ENCODE measurements at places on chromosomes 5 and 9.

DNA sequence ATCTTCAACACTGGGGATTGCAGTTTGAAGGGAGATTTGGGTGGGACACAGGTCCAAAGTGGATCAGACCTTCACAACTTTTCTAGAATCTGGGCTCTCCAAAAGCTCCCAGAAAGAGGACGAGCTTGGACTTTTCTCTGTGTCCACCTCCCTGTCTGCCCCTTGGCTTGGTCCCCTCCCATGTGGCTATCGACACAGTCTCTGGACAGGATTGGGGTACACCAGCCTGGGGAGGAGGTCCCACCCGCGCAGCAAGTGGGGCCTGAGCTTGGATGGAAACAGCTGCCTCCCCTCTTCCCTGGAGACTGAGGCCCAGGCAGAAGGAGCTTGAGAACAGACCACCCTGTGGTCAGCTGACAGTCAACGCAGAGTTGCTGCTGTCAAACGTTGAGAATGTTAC, 84.6 kb upstream of the FCN1 start:
- DNase-seq, result no peak

GRCh38 chr9:32579706-32580331, 6.9 kb upstream of the NDUFB6 start:
- DNase-seq, result peak; percentile 88

DNA sequence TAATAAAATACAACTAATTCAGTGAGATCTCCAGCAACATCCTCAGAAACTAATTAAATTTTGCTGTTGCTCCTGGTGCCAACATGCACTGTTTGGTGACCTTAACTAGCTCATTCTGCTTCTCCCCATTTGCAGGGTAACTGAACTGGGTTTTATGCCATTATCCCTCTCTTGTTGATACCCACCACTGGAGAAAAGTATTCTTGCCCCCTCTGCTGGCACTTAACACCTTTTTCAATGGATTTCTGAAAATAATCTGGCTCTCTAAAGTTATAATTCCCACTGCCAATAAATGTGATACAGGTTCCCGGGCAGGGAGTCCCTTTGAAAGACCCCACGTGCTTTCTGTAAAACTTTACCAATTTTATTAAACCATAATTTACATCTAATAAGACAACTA, 394.3 kb downstream of the OSTF1 start:
- no peak for DNase-seq

GRCh38 chr9:88953381-88954029, 37.8 kb upstream of the S1PR3 start:
- peak; percentile 81 for DNase-seq

- no peak for DNase-seq
Observed at GRCh38 chr5:110402562-110402961, 323.9 kb downstream of the TMEM232 start.

- DNase-seq, result peak; percentile 62
Observed at GRCh38 chr9:76756268-76756640, 8.0 kb upstream of the PCA3 start.

DNA sequence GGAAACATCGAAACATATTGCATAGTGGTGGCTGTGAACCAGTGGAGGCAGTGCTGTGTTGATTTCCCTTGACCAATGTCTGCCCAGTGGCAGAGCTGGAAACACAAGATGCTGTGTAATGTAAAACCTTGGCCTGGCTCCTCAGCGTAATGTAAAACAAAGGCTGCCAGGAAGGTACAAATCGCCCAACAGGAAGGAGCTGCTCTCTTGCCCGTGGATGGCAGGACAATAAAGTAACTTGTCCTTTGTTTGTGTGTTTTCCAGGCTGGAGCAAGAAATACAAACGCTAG, 143.4 kb downstream of the PALM2AKAP2 start:
- DNase-seq, result peak; percentile 25

GRCh38 chr9:69905286-69905685, 84.7 kb downstream of the CFAP95 start:
- no peak for DNase-seq

- no peak for DNase-seq
Observed at GRCh38 chr5:137122558-137122957, 376.6 kb downstream of the SPOCK1 start.

GRCh38 chr5:61525512-61526206, 193.6 kb downstream of the ZSWIM6 start:
- DNase-seq, result peak; percentile 37

GRCh38 chr9:101119206-101119819, 90.8 kb downstream of the PLPPR1 start:
- no peak for DNase-seq

DNA sequence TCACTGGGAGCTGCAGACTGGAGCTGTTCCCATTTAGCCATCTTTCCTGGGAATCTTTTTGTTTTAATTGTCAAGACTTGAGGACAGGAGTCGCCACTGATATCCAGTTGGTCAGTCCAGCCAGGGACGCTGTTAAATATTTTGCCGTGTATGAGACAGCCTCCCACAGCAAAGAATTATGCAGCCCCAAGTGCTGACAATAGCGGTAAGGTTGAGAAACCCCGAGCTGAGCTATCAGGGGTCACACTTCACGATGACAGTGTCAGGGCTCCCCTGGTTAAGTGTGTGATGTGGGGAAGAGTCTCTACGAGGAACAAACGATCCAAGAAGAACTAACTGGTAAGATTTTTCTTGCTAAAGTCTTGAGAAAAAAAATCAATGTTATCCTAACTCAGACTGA, 372.0 kb upstream of the MPDZ start:
- DNase-seq, result no peak

GRCh38 chr5:88687373-88687911, 195.5 kb downstream of the MEF2C start:
- DNase-seq, result peak; percentile 82

GRCh38 chr5:151205411-151205810, 18.5 kb downstream of the CCDC69 start:
- no peak for DNase-seq

DNA sequence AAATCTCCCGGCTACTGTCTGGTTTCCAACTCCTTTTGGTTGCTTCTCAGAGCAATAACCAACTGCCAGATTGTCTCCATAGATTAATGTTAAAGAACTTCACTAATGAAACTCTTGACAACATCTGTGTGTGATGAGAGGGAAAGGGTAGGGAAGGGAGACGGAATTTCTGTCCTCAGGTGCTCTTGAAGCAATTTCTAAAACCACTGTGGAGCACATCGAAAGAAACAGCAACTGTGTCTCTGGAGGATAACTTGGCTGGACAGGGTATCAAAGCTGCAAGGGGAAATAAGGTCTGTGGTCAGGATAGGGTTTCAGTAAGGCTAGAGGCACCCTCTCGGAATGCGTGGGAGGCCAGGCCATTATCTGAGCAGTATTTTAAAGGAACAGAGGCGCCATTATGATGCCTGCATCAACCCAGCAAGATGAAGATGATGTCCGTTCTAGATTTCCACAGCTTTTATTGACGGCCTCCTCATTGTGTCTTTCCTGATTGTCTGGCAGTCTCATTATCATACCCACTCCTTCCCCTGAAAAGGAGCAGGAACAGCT, 76.6 kb downstream of the RORB start:
- no peak for DNase-seq

DNA sequence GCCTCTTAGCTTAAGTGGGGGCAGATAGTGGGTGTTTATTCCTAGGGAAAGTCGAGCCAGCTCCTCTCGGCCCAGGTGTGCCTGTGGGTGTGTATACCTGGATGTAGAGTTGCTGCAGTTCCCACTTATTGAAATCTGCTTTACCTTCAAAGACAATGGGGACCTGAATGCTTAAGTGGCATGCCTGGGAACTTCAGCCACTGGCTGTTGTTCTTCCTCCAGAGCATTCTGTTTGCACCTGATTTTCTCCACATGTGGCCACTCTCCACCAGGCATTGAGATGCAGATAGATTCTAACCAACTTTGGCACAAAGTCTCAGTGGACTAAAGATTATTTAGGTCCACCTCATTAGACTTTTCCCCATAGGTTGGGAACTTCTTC, 186.8 kb downstream of the ZNF462 start:
- no peak for DNase-seq

- DNase-seq, result no peak
Observed at GRCh38 chr9:114452219-114453165, 52.8 kb downstream of the WHRN start.

- peak; percentile 76 for DNase-seq
Observed at GRCh38 chr5:123807177-123807945, 295.4 kb downstream of the CSNK1G3 start.

- DNase-seq, result no peak
Observed at GRCh38 chr9:131226226-131226625, 50.1 kb downstream of the FAM78A start.

DNA sequence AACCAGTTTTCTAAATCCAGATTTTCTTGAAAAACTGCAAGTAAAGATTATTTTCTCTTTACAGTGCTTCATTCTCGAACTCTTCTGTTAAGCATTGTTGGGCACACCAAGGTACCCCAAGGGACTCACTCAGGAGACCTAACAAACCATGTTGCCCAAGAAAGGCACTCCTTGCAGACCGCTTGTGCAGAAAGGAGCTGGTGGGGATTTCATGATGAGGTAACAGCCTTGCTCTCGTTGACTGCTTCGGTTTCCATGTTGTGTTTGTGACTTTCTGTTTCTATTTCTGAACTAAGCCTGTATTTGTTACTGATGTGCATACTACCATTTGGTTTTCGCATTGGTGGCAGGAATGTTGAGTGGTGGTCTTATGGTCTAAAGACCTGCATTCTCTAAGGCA, 266.6 kb upstream of the DAP start:
- no peak for DNase-seq

- DNase-seq, result no peak
Observed at GRCh38 chr9:13358128-13358527, 78.6 kb upstream of the MPDZ start.

DNA sequence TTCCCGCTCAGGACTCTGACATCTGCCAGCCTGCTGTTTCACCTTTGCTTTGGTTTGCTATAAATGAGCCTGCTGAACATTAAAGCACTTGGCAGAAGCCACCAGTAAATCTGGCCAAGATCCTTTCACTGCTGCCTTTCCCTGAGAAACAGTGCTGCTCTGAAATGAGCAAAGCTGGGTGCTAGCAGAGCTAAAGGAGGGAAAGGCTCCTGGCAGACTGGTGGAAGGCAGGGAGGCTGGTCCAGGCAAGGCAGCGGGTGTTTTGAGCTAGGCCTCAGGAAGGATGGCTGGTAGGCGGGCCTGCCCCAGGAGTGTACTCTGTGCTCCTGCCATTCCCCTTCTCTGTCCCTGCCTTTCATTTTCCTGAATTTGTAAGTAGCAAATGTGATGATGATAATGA, 52.5 kb upstream of the PTGS1 start:
- peak; percentile 95 for DNase-seq

- DNase-seq, result no peak
Observed at GRCh38 chr5:147801461-147801860, 18.9 kb upstream of the JAKMIP2 start.

DNA sequence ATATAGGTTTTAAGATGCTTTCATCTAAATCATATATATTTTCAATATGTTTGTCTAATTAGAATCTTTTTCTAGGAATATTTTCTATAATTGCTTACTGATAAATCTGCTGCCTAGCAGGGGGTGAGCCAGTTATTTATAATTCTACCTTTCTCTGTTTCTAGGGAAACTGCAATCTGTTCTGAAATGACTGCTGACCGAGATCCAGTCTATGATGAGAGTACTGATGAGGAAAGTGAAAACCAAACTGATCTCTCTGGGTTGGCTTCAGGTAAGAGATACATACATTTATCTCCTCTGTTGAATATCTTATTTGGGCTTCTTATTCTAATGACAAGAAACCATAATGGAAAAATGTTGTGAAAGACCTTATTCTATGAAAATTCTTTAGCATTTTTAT, 127.3 kb downstream of the XRCC4 start:
- DNase-seq, result no peak

GRCh38 chr9:134318941-134319305, 7.3 kb upstream of the RXRA start:
- no peak for DNase-seq

DNA sequence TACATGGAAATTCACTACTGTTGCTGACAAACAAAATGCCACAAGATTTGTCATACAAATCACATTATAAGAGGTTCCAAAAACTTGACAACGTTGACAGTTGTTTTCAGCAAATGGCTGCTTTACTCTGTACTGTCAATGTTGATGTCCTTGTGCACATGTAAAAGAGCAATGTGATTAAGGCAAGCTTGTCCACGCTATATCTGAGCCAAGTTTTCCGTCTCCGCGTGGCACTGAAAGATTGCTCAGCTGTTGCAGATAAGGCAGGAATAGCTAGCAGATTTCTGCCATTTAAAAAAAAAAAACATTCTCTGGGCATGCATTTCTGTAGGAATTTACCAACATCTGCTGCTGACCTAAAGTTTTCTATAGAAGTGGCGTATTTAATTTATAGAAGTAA, 46.4 kb upstream of the MEF2C start:
- DNase-seq, result peak; percentile 99

DNA sequence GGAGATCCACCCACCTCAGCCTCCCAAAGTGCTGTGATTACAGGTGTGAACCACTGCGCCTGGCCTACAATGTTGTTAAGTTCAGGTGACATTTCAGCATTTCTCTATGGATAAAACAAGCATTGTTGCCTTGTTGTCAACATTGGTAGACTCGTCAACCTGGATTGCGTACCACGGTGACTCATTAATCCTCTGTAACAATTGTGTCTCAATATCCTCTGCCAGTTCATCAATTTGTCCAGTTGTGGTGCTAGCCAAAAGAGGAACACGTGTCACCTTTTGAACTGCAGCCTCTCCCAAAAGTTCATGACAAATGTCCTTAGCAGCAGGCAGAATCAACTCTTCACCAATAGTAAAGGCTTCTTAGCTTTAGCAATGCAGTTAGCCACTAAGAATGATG, 46.3 kb upstream of the LARP1 start:
- no peak for DNase-seq

GRCh38 chr5:133397990-133398645, 214.2 kb downstream of the FSTL4 start:
- DNase-seq, result no peak

DNA sequence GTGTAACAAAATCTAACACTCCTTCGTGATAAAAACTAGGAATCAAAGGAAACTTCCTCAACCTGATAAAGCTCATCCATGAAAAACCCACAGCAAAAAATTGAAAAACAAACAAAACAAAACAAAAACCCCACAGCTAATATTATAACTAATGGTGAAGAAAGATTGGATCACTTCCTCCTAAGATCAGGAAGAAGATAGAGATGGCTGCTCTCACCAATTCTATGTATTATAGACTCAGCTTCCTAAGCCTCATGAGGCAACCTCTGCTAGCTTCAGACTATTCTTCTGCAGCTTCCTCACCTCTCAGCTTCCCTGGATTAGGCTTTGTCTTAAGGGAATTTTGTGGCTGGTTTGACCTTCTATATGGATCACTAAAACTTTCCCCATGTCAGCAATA, 40.1 kb downstream of the PHAX start:
- no peak for DNase-seq

Measured in brain (organoid and tissue), 16 donors.